ENCODE measurements at places on chromosomes 2 and 18.

DNA sequence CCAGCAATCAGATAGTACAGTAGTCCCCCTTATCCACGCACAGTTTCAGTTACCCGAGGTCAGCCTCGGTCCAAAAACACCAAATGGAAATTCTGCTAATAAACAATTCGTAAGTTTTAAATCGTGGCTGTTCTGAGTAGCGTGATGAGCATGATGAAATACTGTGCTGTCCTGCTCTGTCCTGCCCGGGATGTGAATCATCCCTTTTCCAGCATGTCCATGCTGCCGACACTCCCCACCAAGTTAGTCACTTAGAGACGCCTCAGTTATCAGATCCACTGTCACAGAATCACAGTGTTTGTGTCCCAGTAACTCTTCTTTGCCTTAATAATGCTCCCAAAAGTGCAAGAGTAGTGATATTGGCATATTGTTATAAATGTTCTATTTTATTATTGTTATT is 62.1 kb downstream of the MEX3C start:
- no peak for DNase-seq

DNA sequence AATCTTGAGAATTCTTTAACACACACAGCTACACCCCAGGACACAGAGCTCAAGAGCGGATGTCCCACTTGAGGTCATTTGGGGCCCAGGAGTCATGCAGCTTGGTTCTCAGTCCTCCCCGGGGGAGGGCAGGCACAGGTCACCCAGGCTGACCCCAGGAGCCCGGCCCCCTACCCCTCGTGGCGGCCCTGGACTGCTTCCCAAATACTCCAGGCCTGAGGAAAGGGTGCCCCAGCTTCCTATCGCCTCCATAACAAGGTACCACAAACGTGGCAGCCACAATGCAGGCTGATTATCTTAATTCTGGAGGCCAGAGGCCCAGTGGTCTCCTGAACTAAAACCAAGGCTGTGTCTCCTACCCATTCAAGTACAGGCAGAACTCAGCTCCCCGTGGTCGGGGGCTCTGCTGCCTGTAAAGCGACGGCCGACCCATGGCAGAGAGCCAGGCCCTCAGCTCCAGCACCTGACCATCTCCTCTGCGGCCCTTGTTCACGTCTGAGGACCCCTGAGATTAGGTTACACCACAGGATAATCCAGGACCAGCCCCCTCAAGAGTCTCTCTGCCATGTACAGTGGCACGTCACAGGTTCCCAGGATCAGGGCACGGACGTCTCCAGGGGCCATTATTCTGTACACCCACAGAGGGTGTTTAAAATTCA is 10.5 kb downstream of the SLC66A2 start:
- DNase-seq, result no peak

- DNase-seq, result no peak
Measured at GRCh38 chr18:6362559-6363129, 52.1 kb downstream of the L3MBTL4 start.

DNA sequence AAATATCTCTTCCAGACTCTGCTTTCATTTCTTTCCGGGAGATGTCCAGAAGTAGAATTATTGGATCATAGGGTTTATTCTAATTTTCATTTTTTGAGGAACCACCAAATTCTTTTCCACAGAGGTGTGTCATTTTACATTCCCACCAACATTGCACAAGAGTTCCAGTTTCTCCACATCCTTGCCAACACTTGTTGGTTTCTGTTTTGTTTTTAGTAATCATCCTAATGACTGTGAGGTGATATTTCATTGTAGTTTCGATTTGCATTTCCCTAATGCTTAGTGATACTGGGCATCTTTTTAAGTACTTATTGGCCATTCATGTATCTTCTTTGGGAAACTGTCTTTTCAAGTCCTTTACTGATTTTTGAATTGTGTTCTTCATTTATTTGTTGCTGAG is 513.1 kb downstream of the PARD3B start:
- no peak for DNase-seq

GRCh38 chr18:76437011-76437410 is 58.0 kb downstream of the ZNF516 start:
- DNase-seq, result no peak

- DNase-seq, result no peak
Measured at GRCh38 chr2:189204322-189204941, 24.9 kb upstream of the COL5A2 start.
